Esophagus squamous epithelium (tissue), 5 donors: ENCODE measurements at places on chromosomes 13 and 19.
A peak's percentile ranks its signal among the peaks of the same experiment; 100 is the strongest.

- H3K27me3 ChIP-seq: no peaks in the 10 kb centered on the region
- H3K4me1 ChIP-seq: peaks cover 8% of the 10 kb centered on the region
- peak overlapping the region; percentile 16 for H3K4me3 ChIP-seq
- H3K27ac ChIP-seq: peak overlapping the region; percentile 48
- no peaks in the 10 kb centered on the region for H3K36me3 ChIP-seq
- DNase-seq: no peak
Observed at GRCh38 chr19:42095814-42096230, 19.9 kb downstream of the ZNF574 start.

GRCh38 chr19:47210689-47211316 lies 20.2 kb downstream of the BBC3 start:
- H3K27ac ChIP-seq: peak overlapping the region; percentile 59
- DNase-seq: no peak
- peaks cover 10% of the 10 kb centered on the region for H3K4me1 ChIP-seq
- H3K27me3 ChIP-seq: no peaks in the 10 kb centered on the region
- H3K4me3 ChIP-seq: no peak overlapping the region

GRCh38 chr13:59356607-59357006 lies 807.1 kb downstream of the DIAPH3 start:
- H3K36me3 ChIP-seq: no peaks in the 10 kb centered on the region
- H3K27me3 ChIP-seq: no peaks in the 10 kb centered on the region
- H3K4me1 ChIP-seq: peaks cover 4% of the 10 kb centered on the region
- H3K27ac ChIP-seq: no peak overlapping the region
- H3K4me3 ChIP-seq: no peak overlapping the region
- no peak for DNase-seq

- no peaks in the 10 kb centered on the region for H3K36me3 ChIP-seq
- no peak overlapping the region for H3K27ac ChIP-seq
- H3K27me3 ChIP-seq: no peaks in the 10 kb centered on the region
- H3K4me3 ChIP-seq: no peak overlapping the region
Observed at GRCh38 chr13:61187471-61187870, 228.2 kb downstream of the PCDH20 start.

- no peak for DNase-seq
- peaks cover 88% of the 10 kb centered on the region for H3K36me3 ChIP-seq
- no peak overlapping the region for H3K4me3 ChIP-seq
- no peaks in the 10 kb centered on the region for H3K4me1 ChIP-seq
Observed at GRCh38 chr19:13138916-13139198, 11.3 kb downstream of the STX10 start.

DNA sequence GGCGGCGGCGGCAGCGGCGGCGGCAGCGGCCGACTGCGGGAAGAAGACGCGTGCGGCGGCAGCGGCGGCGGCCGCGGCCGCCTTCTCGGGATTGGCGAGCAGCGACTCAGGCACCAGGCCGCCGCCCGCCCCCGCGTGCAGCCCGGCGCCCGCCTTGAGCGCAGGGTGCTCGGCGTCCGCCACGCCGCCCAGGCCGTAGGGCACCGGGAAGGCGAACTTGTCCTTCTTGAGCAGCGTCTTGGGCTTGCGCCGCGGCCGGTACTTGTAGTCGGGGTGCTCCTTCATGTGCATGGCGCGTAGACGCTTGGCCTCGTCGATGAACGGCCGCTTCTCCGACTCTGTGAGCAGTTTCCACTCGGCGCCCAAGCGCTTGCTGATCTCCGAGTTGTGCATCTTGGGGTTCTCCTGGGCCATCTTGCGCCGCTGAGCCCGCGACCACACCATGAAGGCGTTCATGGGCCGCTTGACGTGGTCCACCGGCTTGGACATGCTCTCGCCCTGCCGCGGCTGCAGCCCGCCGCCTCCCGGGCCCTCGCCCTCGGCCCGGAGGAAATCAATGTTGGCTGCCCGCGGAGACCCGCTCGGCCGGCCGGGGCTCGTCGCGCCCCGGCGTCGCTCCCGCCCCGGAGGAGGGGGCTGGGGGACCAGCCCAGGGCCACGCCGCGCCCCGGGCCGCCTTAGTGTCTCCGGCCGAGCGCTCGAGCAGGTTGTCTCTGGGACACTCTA lies 621 bp downstream of the SOX21 start:
- no peak for DNase-seq
- peaks cover 89% of the 10 kb centered on the region for H3K4me1 ChIP-seq
- peak overlapping the region; percentile 75 for H3K4me3 ChIP-seq
- H3K27ac ChIP-seq: peak overlapping the region; percentile 87

- H3K27ac ChIP-seq: peak overlapping the region; percentile 63
- no peaks in the 10 kb centered on the region for H3K36me3 ChIP-seq
- no peak for DNase-seq
- H3K27me3 ChIP-seq: no peaks in the 10 kb centered on the region
- peaks cover 16% of the 10 kb centered on the region for H3K4me1 ChIP-seq
- peak overlapping the region; percentile 36 for H3K4me3 ChIP-seq
Observed at GRCh38 chr19:48249502-48250014, 6.2 kb downstream of the CARD8 start.

GRCh38 chr13:77827332-77827731 lies 91.3 kb downstream of the EDNRB start:
- no peak overlapping the region for H3K4me3 ChIP-seq
- no peaks in the 10 kb centered on the region for H3K27me3 ChIP-seq
- no peak for DNase-seq

DNA sequence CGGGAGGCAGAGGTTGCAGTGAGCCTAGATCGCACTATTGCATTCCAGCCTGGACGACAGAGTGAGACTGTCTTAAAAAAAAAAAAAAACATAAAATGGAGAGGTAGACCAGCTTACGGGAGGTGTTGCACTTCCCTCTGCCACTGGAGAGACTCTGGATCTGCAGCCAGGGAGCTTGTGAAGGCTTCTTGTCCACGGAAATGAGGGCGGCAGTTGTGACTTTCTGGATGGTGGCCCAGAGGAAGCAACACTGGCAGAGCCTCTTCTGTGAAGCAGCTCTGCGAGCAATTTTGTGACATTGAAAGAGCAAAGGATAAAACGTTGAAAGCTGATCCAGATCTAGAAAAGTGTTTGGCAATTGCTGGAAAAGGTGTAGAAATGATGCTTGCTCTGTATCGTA lies 10.4 kb downstream of the SPINT2 start:
- H3K36me3 ChIP-seq: peaks cover 14% of the 10 kb centered on the region
- H3K27ac ChIP-seq: peak overlapping the region; percentile 25
- H3K27me3 ChIP-seq: no peaks in the 10 kb centered on the region
- peaks cover 82% of the 10 kb centered on the region for H3K4me1 ChIP-seq

DNA sequence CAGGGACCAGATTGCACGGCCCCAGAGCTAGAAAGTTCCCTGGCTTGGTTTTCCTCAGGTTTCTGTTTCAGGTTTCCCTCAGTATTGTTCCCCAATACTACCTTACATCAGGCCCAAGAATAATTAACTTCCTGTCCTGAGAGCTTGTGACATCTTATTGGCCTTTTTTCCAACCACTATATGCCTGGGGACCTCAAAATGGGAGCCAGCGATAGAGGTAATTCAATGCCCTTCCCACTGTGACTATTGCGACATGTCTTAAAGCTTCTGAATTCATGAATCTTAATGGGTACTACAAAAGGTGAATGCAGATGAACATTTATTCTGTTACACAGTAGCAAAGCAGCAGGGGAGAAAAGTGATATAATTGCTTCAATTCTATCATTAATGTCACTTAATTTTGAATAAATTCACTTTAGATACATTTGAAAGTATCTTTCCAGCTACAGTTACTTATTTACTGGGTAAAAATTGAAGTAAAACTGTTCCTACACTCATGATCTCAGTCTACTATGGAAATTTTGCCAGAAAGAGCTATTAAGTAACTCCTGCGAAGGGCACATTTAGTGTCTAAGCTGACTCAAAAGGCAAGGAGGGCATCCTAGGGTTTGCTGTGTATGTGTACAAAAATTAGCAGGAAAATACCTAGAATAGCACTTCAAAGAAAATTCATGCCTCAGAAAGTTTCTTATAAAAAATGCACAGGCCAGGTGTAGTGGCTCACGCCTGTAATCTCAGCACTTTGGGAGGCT lies 4.1 kb downstream of the CRYL1 start:
- H3K36me3 ChIP-seq: no peaks in the 10 kb centered on the region
- H3K4me1 ChIP-seq: no peaks in the 10 kb centered on the region
- no peak for DNase-seq

- no peaks in the 10 kb centered on the region for H3K4me1 ChIP-seq
- H3K36me3 ChIP-seq: no peaks in the 10 kb centered on the region
- no peak overlapping the region for H3K4me3 ChIP-seq
- H3K27ac ChIP-seq: no peak overlapping the region
- no peak for DNase-seq
- no peaks in the 10 kb centered on the region for H3K27me3 ChIP-seq
Observed at GRCh38 chr13:62625214-62625881, 1209.7 kb upstream of the PCDH20 start.

GRCh38 chr19:15187026-15188007 lies 13.5 kb downstream of the NOTCH3 start:
- H3K27me3 ChIP-seq: no peaks in the 10 kb centered on the region
- H3K4me1 ChIP-seq: no peaks in the 10 kb centered on the region
- peaks cover 100% of the 10 kb centered on the region for H3K36me3 ChIP-seq
- DNase-seq: no peak
- H3K4me3 ChIP-seq: no peak overlapping the region
- H3K27ac ChIP-seq: no peak overlapping the region

DNA sequence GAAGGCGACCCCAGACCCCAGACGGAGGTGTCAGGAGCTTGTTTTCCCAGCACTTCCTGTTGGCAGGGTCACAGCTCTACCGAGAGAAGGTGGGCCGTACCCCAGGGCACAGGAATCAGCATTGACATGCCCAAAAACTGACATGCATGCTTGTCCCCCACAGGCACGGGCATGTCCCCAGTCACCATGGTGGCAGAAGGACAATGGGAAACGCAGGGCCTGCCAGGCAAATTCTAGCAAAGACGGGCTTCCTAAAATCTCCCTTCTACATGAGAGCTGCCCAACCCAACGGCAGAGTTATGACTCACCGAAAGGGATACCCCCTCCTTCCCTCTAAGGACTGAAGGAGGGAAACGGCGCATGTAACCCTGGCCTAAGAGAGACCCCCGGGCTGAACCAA lies 18.5 kb downstream of the TSHZ3 start:
- H3K27me3 ChIP-seq: no peaks in the 10 kb centered on the region
- no peak overlapping the region for H3K4me3 ChIP-seq
- DNase-seq: no peak
- no peaks in the 10 kb centered on the region for H3K36me3 ChIP-seq

DNA sequence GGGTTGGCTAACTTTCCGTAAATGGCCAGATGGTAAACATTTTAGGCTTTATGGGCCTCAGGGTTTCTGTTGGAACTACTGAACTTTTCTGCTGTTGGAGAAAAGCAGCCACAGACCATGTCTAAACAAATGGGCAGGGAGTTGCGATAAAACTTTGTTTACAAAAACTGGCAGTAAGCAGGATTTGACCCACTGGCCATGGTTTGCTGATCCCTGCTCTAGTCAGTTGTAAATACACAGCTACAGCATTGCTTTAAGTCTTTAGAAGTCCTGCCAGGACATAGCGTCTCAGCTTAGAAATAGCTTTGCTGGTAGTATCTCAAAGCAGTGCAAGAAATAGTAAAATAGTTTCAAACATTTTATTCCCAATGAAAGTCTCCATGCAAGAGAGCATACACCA lies 88.4 kb downstream of the NALCN start:
- H3K4me3 ChIP-seq: no peak overlapping the region
- no peaks in the 10 kb centered on the region for H3K36me3 ChIP-seq
- no peaks in the 10 kb centered on the region for H3K27me3 ChIP-seq
- no peak overlapping the region for H3K27ac ChIP-seq
- no peak for DNase-seq

GRCh38 chr13:20582026-20582425 lies 15.1 kb downstream of the IFT88 start:
- peaks cover 61% of the 10 kb centered on the region for H3K36me3 ChIP-seq
- no peak overlapping the region for H3K4me3 ChIP-seq
- no peaks in the 10 kb centered on the region for H3K27me3 ChIP-seq
- H3K27ac ChIP-seq: no peak overlapping the region
- no peak for DNase-seq

DNA sequence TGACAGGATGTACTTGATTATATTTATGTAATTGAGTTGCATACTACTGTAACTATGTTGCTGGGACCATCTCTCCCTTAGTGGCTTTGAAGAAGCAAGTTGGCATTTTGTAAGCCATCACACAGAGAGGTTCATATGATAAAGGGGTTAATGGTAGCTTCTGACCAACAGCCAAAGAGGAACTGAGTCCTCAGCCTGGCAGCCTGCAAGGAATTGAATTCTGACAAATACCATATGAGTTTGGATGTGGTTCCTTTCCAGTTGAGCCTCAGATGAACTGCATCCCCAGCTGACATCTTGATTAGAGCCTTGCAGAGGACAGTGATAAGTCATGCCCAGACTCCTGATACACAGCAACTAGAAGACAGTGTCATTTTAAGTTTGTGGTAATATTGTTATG lies 8.6 kb upstream of the MYCBP2 start:
- H3K27me3 ChIP-seq: no peaks in the 10 kb centered on the region
- no peak overlapping the region for H3K27ac ChIP-seq

DNA sequence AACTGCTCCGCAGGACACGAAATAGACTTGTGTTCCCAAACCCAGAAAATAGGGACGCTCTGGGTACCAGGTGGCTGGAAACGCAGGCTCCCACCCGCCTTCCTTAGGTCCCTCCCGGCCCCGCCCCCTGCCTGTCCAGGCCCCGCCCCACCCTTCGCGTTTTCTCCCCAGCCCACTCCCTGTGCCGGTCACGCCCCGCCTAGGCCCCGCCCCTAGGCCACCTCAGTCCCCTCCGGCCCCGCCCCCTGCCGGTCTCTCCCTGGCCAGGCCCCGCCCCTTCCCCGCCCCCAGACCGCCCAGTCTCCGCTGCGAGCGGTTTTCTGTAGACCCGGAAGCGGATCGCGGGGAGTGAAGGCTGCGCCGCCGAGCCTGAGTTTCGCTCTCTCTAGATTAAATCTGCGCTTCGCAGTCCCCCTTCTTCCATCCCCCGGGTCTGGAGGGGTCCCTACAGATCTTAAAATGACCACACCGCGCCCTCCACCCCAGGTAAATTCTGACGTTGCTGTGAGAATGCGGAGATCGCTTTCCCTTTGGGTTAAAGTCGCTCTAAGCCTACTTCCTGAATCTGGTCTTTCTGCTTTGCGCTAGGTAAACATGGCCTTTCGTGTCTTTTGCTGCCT lies 3.7 kb upstream of the ZNF665 start:
- peak overlapping the region; percentile 90 for H3K27ac ChIP-seq
- H3K4me1 ChIP-seq: peaks cover 4% of the 10 kb centered on the region
- DNase-seq: peak; percentile 77
- no peaks in the 10 kb centered on the region for H3K36me3 ChIP-seq
- H3K27me3 ChIP-seq: no peaks in the 10 kb centered on the region
- H3K4me3 ChIP-seq: peak overlapping the region; percentile 87

DNA sequence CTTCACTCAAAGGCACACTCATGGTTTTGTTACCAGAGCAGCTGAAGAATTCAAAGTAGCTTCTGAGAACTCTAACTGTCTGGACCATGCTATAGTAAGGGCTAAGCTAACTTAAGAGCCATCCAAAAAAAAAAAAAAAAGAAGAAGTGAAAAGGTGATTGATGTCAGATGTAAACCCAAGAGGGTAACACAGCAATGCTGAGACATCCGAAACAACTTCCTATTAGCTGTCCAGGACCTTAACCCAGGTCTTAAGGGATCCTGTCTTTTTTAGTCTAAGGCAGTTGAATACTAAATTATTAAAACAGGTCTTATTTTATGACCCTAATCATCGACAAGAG lies 11.2 kb upstream of the RAB20 start:
- H3K36me3 ChIP-seq: no peaks in the 10 kb centered on the region
- H3K27me3 ChIP-seq: peaks cover 74% of the 10 kb centered on the region
- H3K27ac ChIP-seq: no peak overlapping the region
- H3K4me3 ChIP-seq: no peak overlapping the region
- no peak for DNase-seq
- H3K4me1 ChIP-seq: no peaks in the 10 kb centered on the region

GRCh38 chr13:30806784-30807183 lies 71.4 kb downstream of the ALOX5AP start:
- no peak overlapping the region for H3K4me3 ChIP-seq
- H3K4me1 ChIP-seq: peaks cover 48% of the 10 kb centered on the region
- H3K27me3 ChIP-seq: no peaks in the 10 kb centered on the region
- no peak for DNase-seq
- no peak overlapping the region for H3K27ac ChIP-seq
